HepG2 (cell line): ENCODE measurements at places on chromosomes 16 and 17. TPM values are rescaled to one million over a fixed set of nuclear protein-coding genes. Genes with fewer than 3 reads are reported as not detected.

- no peak overlapping the region for H3K27ac ChIP-seq
- H3K4me3 ChIP-seq, result no peak overlapping the region
- H3K36me3 ChIP-seq, result no peaks in the 10 kb centered on the region
Measured at GRCh38 chr17:19686400-19687090, 29.8 kb downstream of the SLC47A2 start.

- no peak overlapping the region for H3K4me3 ChIP-seq
- H3K4me1 ChIP-seq, result peaks cover 66% of the 10 kb centered on the region
- no peak overlapping the region for H3K27ac ChIP-seq
- peaks cover 9% of the 10 kb centered on the region; the same call in 2 of the 3 replicates for H3K36me3 ChIP-seq
Measured at GRCh38 chr17:4557626-4558346, 2.6 kb downstream of the GGT6 start.

- peak overlapping the region; percentile 42 for H3K4me3 ChIP-seq
- peaks cover 2% of the 10 kb centered on the region for H3K36me3 ChIP-seq
- H3K4me1 ChIP-seq, result peaks cover 79% of the 10 kb centered on the region
- peaks cover 1% of the 10 kb centered on the region; the same call in 1 of the 2 replicates for H3K27me3 ChIP-seq
Measured at GRCh38 chr16:363110-363765, 7.1 kb downstream of the MRPL28 start.

GRCh38 chr17:56592487-56593085 is 913 bp upstream of the NOG start:
- no peak overlapping the region for H3K27ac ChIP-seq
- H3K4me3 ChIP-seq, result peak overlapping the region; percentile 12; the same call in 1 of the 2 replicates
- no peaks in the 10 kb centered on the region for H3K36me3 ChIP-seq
- peaks cover 23% of the 10 kb centered on the region for H3K27me3 ChIP-seq

SGCA gene
- total RNA-seq, result not detected in 2 replicates

DNA sequence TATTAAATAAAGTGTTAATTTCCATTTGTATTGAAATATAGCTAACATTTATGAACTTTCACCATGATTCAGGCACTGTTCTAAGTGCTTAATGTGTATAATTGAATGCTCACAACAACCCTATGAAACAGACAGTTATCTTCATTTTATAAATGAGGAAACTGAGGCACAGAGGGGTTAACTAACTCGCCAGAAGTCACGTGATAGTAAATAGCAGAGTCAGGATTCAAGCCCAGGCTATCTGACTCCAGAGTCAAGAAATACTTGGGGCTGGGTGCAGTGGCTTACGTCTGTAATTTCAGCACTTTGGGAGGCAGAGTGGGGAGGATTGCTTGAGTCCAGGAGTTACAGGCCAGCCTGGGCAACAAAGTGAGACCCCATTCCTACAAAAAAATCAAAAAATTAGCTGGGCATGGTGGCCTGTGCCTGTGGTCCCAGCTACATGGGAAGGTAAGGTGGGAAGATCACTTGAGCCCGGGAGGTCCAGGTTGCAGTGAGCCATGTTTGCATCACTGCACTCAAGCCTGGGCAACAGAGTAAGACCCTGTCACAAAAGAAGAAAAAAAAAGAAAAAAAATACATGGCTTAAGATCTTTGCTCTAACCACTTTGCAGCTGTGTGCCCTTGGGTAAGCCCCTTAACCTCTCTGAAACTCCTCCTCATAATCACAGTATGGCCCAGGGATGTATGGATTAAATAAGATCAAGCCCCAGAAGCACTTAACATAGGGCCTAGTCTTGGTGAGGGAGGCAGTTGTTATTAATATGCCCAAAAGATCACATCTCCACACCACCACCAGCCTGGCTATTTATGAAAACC is 29.0 kb downstream of the WSB1 start:
- no peaks in the 10 kb centered on the region for H3K36me3 ChIP-seq
- DNase-seq, result no peak
- peaks cover 56% of the 10 kb centered on the region for H3K4me1 ChIP-seq
- H3K27ac ChIP-seq, result no peak overlapping the region
- H3K4me3 ChIP-seq, result no peak overlapping the region
- H3K27me3 ChIP-seq, result no peaks in the 10 kb centered on the region
